Suprapubic skin (tissue), 4 donors: ENCODE measurements at places on chromosomes 7 and 10. TPM values are rescaled to one million over a fixed set of nuclear protein-coding genes. Genes with fewer than 3 reads are reported as not detected.

The LIMK1 gene
- 12.8 TPM for total RNA-seq

The RARRES2 gene
- 12.8 TPM for total RNA-seq

The ZWINT gene
- 11.0 TPM for total RNA-seq

The OPN1SW gene
- not detected for total RNA-seq

The UPP1 gene
- 5.7 TPM for total RNA-seq
